AG08396 (cell line): ENCODE measurements at places on chromosomes 3 and 15.

DNA sequence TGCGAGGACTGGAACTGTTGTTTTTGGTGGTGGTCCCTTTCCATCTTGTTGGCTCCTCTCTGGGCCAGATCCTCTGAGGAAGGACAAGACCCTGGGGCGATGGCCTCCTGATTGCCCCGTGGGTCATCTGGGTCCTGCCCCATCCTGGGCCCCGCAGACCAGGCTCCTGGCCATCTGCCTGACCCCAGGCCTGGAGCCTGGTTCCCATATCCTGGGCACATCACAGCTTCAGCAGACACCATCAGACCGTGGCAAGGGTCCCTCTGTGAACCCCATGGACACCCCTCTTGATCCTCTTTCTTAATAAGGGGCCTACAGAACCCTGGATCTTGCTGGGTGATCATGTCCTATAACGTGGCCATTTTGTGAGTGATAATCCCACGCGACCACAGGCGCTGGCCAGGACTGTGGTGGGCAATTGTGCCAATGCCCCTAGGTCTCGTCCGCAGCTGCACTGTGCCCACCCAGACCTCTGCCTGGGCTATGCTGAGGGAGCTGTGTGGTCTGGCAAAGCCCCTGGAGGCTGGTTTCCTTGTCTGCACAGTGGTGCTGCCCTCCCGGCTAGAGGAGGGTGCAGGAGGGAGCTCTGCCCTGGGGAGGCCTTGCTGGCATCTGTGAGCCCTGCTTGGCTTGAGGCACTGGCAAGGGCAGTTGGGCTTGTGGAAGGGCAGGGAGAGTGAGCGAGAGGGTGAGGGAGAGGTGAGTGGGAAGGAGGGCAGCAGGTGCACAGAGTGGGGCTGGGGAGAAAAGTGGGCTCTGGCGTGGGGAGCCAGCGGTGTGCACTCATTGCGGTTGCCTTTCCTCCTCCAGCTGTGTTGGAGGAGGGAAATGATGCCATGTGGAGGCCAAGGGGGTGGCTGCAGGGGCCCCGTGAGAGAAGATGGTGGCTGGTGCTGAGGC is 53.1 kb upstream of the PRR23E start:
- DNase-seq, result no peak

DNA sequence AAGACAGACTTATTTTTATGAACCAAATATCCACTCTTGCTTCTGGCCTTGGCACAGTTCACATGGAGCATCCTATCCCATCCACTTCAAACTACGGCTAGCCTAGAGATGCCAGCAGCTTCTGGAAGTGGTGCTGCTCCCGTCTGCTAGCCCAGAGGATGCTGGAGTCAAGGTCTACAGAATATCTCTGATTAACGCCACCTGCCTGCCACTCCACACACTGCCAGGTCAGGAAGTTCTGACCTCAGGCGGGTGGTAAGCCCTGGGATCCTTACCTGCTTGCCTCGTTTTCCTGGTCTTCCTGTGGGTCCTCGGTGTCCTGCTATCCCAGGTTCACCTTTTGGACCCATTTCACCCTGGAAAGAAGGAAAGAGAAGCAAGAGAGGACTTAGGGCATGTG is 42.9 kb downstream of the EAF1 start:
- no peak for DNase-seq

DNA sequence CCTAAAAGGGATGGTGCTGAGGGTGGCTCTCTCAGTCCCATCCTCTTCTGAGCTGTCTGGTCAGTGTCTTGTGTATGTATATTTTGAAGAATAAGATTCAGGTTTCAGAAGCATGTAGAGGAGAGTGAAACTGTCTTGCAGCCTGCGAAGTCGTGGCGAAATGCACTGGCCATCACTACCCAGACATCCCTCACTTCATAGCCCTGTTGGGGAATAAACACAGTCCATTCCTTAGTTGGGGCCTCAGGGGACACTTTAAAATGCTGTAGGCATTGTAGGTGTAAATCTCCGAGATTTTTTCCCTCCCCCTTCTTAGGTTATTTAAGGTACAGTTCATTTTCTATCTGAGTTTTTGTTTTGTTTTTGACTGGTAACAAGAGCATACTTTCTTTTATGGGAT is 93.8 kb downstream of the DNASE1L3 start:
- DNase-seq, result no peak

DNA sequence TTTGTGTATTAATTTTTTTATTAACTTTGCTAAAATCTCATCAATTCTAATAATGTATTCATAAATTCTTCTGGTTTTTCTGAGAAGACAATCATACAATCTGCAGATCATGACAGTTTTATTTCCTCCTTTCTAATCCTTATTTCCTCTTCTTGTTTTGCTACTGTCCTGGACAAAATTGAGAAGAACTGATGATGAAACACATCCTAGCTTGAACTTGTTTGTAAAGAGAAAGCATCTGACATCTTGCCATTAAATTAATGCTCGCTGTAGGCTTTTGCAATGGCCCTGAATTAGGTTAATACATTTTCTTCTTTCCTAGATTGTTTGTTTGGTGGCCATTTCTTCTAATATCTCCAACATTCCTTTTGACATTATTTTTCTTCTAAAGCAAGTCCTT is 110.9 kb upstream of the TPM1 start:
- no peak for DNase-seq

DNA sequence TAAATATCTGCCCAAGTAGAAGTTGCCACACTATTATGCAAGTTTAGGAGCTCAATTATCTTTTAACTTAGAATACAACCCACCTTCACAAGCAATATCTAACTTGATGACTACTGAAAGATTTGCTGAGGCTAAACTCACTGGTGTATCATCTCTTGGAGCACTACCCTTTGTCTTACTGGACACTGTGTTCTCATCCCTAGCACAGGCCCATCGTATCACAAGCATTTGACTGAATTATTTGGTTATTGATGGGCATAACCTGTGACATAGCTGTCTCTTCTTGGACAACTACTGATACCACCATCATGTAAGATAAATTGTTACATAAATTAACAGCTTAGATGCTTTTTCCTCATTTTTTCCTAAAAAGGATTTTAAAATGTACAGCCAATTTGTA is 216.2 kb upstream of the THBS1 start:
- DNase-seq, result no peak

GRCh38 chr3:144294659-144295538 is 323.3 kb downstream of the DIPK2A start:
- no peak for DNase-seq

DNA sequence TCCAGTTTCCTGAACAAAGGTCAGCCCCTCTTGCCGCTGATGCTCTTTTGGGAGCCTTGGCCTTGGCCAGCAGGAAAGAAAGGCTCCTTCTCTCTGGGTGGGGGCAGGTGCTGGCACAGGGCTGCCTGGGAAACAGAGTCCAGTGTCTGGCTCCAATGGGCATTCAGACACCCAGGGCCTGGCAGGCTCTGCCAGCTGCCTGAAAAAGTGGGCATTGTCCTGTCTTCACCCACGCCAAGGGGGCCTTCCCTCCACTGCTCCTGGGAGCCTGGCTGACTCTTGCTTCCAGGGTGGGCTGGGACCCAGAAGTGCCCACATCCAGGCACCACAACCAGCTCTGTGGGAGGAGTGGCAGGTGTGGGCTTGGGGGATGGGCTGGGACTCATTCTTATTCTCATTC is 62.7 kb downstream of the RHCG start:
- DNase-seq, result no peak

GRCh38 chr3:13524979-13525669 is 23.8 kb upstream of the FBLN2 start:
- DNase-seq, result no peak

GRCh38 chr15:73984208-73984979 is 7.7 kb downstream of the STOML1 start:
- no peak for DNase-seq

DNA sequence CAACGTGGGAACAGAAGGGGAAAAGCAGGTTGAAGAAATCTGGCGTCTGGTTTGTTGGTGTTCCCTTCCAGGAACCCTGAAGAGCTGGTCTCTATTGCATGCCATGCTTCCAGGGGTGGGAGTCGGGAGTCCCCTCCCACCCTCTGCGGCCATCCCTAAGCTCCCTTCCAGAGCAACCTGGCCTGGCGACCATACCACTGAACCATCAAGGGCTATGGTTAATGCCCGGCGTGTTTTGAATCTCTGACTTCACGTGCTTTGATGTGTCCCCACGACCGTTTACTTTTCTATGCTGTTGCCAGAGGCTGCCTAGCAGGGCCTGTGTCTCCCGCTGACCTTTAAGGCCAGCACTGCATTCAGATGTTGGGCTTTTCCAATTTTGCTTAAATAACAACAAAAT is 696 bp upstream of the SNRK start:
- no peak for DNase-seq

GRCh38 chr3:100850156-100850555 is 140.9 kb downstream of the TFG start:
- DNase-seq, result no peak
